ENCODE measurements at places on chromosomes 2 and 18.

DNA sequence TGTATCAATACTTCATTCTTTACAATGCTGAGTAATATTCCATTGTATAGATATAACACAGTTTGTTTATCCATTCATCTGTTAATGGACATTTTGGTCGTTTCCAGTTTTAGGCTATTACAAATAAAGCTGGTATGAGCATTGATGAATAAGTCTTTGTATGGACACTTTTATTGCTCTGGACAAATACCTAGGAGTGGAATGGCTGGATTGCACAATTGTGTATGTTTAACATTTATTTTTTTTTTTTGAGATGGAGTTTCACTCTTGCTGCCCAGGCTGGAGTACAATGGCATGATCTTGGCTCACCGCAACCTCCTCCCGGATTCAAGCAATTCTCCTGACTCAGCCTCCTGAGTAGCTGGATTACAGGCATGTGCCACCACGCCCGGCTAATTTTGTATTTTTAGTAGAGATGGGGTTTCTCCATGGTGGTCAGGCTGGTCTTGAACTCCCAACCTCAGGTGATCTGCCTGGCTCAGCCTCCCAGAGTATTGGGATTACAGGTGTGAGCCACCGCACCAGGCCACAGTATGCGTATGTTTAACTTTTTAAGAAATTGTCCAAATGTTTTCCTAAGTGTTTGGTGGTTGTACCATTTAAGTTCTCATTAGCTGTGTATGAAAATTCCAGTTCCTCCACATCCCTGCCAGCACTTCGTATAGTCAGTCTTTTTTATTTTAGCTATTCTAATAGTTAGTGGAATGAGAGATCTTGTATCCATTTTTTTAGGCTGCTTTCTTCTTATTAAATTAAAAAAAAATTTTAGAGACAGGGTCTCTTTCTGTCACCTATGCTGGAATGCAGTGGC is 194.9 kb upstream of the HAAO start:
- DNase-seq, result no peak

DNA sequence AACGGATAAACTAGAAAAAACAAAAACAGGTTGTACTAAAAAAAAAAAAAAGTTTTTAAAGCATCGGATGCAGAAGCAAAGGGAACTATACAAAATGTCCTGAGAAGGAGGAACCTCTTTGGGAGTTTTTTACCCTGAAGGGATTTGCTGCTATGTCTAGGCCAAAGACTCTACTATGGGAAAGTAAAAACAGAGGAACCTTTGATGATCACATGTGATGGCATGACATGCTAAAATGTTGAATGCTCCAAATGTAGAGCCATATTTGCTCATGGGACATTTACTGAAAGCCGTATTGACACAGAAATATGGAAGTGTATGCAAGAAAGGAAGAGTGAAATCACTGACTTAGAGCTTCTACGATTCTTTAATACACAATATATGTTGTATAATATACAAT is 992.0 kb upstream of the ZEB2 start:
- no peak for DNase-seq

DNA sequence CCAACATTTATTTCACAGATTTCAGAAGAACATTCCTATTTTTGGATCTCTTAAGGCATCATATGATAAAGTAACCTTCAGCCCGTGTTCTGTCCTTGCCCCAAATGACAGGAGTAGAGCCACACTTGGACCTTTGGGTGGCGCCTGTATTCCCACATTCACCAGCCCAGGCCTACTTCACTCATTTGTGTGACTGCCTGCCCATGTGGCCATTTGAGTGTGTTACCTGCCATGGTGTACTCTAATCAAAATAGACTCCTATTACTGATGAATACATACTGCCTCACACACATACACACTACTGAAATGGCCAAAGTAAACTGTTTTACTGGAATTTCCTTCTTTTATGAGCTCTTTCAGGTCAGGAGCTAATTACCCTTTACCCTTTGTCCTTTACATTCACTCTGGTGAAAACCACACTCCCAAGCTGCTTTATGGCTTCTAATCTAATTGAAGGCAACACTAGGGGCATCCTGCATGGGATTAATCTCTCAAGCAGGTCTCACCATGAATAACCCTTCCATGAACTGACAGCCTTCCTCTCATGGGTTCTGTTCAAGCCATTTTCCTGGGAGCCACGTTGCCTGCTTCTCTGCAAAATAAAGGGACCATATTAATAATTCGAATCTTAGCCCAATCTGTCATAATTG is 271.0 kb upstream of the GALNT5 start:
- no peak for DNase-seq

DNA sequence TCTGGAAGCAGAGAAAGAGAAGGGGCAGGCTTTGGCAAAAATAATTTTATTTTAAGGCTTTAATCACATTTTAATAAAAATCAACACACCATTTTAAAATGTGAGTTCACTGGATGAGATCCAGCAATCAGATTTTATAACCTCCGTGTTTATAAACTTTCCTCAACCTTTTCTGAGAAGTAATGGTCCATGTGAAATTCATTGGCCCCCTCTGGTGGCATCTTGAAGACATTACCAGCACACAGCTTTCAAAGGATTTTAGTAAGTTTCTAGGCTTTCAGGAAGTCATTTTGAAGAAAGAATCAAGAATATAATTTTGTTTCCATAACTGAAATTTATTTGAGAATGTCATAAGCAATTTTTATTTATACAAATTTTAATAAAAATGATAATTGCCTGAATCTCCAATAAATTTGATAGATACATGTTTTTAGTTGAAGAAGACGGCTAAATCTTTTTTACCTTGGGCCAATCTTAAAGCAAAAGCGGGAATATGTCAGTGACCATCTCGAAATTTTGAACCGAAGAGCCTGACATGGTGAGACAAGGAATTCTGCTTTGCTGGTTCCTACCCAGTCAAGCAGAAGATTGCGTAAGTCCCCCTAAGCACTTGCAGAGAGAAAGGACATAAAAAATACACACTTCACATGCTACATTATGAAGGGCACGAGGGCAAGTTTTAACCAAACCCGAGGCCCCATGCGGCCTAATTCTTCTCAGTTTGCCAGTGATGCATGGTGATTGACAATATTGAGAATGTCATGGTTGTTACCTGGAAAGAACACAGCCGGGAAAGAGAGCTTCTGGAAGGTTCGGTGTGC is 128.4 kb upstream of the CBLN2 start:
- no peak for DNase-seq

DNA sequence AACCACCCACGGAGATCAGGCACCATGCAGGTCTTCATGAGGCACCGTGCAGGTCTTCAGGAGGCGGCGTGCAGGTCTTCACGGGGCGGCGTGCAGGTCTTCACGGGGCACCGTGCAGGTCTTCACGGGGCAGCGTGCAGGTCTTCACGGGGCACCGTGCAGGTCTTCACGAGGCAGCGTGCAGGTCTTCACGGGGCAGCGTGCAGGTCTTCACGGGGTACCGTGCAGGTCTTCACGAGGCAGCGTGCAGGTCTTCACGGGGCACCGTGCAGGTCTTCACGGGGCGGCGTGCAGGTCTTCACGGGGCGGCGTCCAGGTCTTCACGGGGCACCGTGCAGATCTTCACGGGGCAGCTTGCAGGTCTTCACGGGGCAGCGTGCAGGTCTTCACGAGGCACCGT is 350.4 kb upstream of the PKDCC start:
- no peak for DNase-seq

DNA sequence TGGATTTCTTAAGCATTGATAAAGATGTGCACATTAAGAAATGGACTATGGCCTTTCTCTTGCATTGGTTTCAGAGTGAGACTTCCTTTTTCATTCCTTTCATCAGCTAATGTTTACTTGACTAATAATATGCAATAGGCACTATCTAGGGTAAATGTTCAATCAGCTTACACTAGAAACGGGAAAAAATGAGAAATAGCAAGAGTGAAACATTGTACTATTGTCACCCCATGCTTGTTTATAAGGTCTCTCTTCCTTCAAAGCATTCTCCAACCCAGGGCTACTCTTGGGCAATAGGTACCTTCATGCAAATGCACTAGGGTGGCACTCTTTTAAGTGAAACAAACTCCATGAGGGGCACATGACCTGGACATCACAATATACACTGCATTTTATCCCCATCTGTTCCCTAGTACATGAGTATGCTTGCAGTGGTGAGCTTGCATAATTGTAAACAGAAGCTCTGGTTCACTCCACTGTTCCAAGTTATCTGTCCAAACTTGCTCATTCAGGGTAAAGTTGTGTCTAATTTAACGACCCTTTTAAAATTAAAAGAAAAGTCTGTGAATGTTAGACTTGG is 402.3 kb downstream of the ERBB4 start:
- DNase-seq, result no peak

- no peak for DNase-seq
Measured at GRCh38 chr2:170806548-170806947, 10.1 kb upstream of the GAD1 start.

- no peak for DNase-seq
Measured at GRCh38 chr2:65267008-65267407, 39.4 kb downstream of the ACTR2 start.

DNA sequence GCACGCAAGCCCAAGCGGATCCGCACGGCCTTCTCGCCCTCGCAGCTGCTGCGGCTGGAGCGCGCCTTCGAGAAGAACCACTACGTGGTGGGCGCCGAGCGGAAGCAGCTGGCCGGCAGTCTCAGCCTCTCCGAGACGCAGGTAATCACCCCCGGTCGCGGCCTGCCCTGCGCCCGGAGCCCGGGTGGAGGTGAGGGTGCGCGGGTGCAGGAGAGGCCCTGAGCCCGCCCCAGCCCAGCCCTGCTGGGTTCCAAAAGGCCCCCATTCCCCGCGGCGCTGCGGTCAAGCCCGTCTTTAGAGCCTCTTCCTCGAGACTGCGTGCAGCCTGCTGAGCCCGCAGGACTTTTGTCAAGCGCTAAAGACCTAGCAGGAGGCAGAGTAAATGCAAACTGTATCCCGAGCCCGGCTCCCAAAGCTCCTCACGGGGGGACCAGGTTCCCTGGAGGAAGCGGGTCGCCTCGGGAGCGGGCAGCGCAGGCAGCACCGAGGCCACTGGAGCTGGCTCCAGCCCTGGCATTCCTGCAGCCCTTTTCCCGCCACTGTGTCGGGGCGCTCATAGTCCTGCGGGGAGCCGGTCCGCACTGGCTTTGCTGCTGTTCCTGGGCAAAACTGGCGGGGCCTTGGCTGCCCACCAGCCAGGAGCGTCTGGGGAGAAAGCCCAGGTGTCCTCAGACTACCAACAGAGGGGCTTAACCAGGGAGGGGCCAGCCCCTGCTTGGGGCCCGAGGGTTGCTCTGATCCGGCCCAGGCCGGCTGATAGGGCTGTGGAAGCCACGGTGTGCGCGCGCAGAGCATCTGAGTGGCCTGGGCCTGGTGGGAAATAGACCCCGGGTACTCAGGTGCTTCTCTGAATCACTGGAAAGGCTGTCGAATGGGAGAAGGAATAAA is 7.3 kb downstream of the EMX1 start:
- DNase-seq, result no peak

- no peak for DNase-seq
Measured at GRCh38 chr2:55097461-55098410, 47.5 kb upstream of the RTN4 start.

- DNase-seq, result no peak
Measured at GRCh38 chr2:62474176-62474575, 31.8 kb downstream of the TMEM17 start.

DNA sequence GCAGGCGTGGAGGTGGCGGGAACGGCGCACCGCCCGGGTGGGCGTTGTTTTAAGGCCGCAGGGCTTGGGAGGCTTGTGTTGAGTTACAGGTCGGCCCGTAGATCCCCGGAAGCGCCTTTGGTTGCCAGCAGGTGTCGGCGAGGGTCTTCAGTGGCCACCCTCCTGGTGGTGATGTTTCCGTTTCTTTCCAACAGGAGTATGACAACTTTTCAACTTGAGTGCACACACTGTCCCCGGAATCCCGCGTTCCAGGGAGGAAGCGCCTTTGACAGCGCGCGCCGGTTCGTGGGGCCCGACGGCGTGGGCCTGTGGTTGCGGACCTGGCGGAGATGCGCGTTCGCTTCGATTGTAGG is 1.0 kb upstream of the HDAC4 start:
- no peak for DNase-seq

DNA sequence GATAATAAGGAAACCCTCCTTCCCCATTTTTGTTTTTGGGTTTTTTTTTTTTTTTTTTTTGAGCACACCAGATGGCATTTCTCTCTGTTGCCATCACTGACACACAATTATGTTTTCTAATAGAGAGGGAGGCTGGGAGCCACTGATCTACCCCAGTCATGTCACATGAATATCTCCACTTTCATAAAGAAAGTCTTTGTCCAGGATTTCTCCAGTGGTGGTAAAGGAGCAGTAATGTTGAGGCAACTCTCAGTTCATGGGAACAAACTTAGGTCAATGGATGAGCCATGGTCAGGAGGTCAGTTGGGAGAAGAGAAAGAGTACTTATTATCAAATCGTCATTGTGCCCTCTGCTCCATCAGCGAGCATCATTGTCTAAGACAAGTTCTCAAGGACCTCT is 603.7 kb downstream of the ARHGAP15 start:
- no peak for DNase-seq

GRCh38 chr2:173764094-173764493 is 201.1 kb downstream of the SP3 start:
- no peak for DNase-seq

GRCh38 chr18:28514699-28515098 is 337.8 kb upstream of the CDH2 start:
- no peak for DNase-seq

- no peak for DNase-seq
Measured at GRCh38 chr2:219968685-219969345, 341.4 kb downstream of the SLC4A3 start.

DNA sequence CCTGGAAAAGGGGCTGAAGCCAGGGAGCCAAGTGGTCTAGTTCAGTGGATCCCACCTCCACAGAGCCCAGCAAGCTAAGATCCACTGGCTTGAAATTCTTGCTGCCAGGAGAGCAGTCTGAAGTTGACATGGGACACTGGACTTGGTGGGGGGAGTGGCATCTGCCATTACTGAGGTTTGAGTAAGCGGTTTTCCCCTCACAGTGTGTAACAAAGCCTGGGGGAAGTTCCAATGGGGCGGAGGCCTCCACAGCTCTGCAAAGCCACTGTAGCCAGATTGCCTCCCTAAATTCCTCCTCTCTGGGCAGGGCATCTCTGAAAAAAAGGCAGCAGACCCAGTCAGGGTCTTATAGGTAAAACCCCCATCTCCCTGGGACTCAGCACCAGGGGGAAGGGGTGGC is 144.4 kb downstream of the PTPRM start:
- no peak for DNase-seq

DNA sequence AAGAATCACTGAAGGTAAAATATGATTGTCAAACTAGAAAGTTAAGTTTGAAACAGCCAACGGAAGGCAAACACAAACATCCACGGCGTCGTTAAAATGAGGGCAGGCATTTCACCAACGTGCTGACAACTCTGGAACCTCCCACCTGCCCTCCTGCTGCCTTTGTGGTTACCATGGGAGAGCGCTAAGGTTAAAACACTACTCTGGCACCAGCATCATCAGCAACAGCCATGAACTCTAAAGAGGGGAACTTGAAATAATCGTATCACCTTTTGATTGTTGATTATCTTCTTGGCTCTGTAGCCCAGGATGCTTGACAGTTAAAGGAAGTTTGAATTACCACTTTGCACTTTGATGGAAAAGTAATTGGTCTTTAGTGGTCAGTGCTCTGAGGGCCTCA is 34.7 kb downstream of the CYB5A start:
- DNase-seq, result no peak
